ENCODE measurements at places on chromosomes 5 and 9.

- no peak for DNase-seq
Observed at GRCh38 chr5:65861830-65862241, 64.5 kb upstream of the ERBIN start.

GRCh38 chr5:29935371-29935770 lies 1258.1 kb upstream of the CDH6 start:
- DNase-seq = no peak

DNA sequence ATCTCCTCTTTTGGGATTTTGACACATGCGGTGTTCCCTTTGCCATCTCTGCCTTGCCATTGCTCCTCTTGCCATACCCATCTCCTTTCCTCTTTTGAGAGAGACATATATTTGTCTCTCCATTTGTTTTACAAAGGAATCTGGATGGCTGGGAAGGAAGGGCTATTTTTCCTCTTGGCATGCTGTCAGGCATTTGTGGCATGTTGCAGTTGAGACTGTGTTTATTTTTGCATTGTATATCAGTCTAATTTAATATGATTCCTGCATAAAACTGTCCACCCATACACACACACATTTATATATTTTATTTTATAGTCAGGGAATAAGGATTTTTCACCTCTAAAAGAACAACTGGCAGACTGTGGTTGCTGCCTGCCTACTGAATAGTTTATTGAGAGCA lies 1105.8 kb upstream of the SEMA6A start:
- no peak for DNase-seq

DNA sequence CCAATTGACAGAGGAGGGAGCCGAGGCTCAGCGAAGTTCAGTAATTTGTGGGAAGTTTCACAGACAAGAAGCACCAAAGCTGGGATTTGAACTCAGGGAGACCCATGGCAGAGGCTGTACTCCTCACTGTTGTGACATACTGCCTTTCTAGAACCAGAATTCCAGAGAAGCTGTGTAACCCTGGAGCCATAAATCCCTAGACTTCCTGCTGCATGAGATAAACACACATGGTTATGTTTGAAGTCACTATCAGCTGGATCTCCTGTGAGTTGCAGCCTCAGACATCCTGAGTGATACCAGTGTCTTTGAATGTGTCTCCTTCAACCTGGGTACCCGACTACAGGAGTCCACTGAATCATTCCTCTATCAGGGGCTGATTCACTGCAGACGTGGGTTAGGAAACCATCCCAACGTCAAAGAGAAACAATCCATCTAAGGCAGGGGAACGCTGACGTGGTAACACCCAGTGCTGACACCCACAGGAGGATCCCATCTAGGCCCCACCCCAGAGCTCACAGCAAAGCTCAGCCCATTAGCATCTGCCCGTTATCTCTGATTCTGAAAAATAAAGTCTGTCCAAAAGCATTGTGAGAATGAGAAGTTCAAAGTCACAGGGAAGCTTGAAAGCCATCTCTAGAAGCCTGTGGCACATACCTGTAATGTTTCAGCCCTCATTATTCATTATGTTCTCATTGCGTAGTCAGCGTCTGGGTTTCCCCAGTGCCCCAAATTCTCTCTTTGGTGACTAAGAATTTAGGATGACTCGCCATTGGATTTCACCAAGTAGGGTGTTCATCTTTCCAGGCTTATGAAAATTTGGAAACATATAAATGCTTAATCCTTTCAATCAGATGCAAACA lies 36.3 kb upstream of the BASP1 start:
- no peak for DNase-seq

Data from activated naive CD4-positive, alpha-beta T cell treated with anti-CD3 and anti-CD28 coated beads, Interleukin-2, amount 50 U/mL, for 72 hours (primary cell).